Kidney (tissue), 22 donors: ENCODE measurements at places on chromosomes 2 and 18.

DNA sequence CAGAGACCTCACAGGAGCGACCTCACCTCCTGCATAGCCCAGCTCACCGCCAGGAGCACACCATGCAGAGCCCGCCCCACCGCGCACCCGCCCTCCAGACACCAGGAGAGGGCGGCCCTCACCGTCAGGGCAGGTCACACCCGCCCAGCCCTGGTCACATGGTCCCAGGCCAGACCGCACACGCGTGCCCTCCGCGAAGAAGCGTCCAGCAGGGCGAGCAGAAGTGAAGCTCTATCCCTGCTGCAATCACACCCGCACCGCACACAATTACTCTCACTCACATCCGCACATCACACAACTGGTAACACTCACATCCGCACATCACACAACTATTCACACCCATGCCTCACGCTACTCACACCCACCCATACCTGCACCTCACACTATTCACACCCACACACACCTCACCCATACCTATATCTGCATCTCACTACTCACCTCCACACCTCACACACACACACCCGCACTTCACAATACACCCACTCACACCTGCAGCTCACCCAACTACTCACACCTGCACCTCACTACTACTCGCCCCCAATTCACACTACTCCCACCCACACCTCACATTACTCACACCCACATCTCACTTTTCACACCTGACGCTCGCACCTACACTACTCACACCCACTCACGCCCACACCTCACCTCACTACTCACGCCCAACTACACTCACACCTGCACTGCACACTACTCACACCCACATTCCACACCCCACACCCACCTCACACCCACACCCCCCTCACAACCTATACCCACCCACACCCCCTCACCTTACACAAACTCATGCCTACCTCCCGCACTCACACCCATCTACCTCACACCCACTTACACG lies 242.0 kb downstream of the HDAC4 start:
- peak; percentile 38 for DNase-seq

DNA sequence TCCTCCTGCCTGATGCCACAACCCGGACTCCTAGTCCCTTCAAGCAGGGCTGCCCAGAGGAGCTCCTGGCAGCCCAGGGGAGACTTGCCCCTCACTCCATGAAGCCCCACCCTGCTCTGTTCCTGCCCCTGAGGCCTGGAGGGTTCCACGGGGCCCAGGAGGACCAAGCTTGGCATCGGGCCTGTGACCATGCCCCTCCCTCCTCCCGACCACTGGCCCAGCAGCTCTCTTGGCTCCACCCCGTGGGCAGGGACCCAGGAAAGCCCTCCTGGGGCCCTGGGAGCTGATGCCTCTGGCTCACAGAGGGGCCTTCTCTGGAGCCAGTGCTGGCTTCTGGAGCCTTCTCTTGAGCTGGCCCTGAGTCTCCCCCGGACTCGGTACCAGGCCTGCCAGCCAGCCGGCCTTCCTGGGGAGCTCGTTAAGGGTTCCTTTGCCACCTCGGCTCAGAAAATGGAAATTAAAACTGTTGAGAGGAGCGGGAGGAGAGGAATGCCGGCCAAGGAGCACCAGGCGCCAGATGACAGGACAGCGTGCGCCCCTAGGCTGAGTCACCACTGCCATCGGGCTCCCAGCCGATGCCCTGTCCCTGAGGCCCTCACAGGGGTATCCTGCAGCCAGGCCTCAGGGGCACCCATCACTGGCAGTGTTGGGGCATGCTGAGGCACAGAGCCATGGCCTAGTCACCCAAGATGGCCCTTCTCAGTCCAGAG lies 40.6 kb upstream of the SNED1 start:
- peak; percentile 45 for DNase-seq

DNA sequence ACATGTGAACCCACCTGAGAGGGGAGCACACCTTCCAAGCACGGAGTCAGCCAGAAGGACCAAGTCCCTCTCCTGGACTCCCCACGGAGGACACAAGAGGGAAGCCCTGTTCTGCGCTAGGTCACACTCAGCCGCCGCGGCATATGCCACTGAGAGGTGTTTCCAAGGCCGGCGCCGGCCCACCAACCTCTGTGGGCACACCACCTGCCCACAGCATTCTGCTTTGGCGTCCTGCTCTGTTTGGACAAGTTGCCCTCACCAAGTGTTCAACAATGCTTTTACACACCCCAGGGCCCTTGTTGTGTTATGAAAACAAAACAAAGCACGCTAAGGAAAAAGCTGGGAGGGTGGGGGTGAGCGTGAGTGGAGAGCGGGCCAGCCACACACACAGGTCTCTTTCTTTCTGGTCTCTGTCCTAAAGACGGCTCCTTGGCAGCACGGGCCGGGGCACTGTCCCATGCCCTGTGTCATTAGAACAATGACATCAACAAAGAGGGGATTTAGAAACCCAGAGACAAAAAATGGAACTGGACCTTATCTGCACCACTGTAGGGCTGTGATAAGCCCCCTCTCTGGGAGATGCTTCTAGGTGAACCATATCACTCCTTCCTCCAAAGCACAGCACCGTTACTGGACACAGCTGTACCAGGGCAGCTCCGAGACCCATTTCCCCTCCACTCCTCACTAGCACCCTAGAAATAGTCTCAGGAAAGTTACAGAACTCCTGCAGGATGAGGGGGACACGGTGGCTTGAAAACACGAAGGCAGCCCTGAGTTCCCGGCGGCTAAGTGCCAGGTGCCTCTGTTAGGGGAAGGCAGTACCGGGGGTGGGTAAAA lies 17.0 kb downstream of the SMAD7 start:
- DNase-seq = no peak

DNA sequence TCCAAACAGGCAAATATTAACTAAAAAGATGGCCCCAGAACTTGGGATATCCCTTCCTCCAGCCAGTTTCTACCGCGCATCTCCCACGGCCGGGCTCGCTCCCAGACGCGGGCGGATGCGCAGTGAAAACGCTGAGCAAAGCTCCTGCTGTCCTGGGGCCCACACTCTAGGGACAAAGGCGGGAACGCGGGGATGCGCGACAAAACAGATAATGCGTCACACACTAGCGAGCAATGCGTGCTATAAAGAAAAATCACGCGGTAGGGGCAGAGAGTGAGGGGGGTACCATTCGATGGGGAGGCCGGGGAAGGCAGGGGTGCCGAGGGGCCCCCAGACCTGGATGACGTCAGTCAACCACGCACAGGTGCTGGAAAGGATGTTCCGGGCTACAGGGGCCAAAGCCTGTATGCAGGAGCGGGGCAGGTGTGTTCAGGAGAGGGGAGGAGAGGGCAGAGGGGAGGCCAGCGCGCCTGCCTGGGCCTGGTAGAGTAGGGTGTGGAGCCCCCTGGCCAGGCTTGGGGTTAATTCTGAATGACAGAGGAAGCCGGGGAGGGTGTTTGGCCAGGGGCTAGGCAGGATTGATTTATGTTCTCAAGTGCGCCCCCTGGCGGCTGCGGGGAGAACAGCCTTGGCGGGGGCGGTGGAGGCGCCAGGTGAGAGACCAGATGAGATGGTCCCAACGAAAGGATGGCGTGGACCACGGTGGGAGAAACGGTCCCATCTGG lies 14.9 kb upstream of the ITM2C start:
- no peak for DNase-seq

- DNase-seq = no peak
Measured at GRCh38 chr2:225052703-225053102, 10.4 kb upstream of the DOCK10 start.

DNA sequence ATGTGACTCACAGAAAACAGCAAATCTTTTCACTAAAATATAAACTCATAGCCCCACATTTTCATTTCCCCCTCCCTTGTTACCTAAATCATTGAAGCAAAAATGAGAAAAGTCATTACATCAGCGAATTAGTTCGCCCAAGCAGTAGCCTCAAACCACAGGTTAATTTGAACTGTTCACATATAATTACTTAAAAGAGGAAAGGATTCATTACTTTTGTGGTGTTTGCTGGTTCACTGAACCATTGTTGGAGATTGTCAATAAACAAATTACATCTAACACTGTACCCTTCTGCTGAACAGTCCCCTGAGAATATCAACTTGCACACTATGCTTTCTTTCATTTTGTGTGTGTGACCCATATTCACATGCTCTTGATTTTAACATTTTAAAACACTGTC lies 238.7 kb downstream of the ERBB4 start:
- no peak for DNase-seq

- DNase-seq = no peak
Measured at GRCh38 chr18:6976935-6977334, 140.7 kb downstream of the LAMA1 start.

DNA sequence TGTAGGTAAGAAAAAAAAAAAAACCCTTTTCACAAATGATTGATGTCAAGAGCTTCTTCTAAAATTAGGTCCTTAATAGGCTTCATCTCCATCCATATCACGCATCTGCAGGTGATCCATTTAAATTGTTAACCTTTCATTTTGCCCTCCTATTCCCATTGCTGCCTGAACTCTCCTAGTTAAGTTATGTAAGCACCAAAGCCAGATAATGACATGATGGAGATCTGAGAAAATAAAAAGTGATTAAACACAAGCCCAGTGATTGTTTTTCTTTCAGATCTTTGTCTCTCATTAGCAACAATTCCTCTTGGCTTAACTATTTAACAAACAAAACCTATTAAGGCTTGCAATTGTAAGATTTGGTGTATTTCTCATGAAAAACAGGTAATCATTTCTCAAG lies 20.0 kb downstream of the LANCL1 start:
- DNase-seq = no peak

DNA sequence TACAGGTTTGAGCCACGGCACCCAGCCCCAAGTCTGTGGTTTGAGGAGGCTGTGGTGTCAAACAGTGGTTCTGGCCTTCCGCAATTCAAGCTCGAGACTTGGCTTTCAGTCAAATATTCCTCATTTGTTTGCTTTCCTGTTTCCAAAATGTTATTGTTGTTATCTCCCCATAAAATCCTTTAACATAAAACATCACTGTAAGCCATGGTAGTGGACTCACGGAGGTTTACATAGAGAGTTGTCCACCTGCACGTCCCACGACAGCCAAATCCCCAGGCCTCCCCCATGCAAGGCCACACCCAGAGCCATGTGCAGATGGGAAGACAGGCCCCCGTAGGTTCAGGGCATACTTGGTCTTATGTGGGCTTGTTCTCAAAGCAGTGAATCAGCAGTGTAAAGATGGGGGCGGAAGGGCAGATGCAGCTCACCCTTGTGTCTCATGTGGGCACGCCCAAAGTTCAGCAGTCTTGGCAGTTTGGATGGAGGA lies 18.9 kb upstream of the ST3GAL5 start:
- DNase-seq = no peak

DNA sequence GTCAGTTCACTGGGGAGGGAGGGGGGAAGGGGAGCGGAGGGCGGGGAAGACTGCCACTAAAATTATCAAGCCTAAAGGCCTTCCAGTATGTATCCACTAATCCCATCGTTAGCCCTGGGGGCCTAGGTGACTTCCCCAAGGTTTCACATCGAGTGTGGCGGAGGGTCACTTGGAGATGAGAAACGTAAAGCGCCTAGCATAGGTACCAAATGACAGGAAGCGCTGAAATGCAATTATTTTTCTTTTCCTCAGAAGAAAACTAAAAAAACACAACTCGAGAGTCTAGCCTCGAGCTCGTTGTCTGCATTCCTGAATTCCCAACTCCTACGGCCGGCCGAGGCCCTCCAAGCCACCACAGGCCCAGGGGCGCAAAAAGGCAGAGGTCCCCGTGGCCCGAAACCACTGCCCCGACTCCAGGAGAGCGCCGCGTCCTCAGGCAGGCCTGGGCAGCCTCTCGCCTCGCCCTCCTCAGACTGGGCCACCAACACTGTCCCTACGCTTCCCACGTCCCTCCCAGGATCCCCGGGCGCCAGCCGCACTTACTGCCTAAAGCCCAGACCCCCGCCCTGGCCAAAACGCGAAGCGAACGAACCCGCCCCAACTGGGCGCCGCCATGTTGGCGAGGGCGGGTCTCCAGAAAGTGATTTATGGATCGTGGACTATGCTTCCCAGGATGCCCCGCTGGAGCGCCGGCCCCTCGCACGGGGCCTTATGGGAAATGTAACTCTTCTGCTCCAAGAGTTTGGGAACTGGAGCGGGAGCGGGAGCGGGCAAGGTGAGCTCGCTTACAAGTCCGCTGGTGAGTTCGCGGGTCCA lies at the start of gene USP40:
Gene USP40 (minus strand): TSS at position 642 of the 816 bp plus-strand sequence. CDS start 1,228 bp downstream, outside the sequence.
- peak; percentile 98 for DNase-seq

DNA sequence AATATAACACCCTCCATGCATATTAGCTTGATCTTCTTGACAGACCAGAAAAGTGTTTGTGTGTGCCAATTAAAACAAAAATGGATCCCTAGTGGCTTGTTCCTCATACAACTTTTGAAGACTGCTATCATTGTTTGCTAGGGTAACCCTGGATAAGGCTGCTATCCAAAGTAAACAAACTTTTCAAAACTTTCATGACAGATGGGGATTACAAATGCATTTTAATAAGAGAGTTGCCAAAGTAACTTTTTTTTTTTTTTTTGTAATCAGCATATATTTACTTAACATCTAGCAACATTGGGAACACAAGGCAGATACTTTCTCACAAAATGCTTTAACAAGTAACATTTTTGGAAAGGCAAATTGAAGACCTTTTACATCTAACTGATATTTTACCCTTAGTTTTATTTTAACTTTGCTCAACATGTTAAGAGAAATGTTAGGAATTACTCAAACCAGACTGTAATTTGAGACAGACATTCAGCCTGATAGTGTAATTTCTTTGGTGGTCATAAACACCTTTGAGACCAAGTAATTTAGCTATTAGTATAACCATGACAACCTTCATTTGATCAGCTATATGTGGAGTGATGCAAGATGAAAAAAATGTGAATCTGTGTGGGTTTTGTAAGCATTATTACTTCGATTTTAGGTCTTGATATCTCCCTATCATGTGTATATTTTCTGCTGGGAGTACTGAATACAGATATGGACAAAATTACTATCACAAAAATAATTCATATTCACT lies 300.9 kb downstream of the ARHGAP15 start:
- no peak for DNase-seq

- DNase-seq = peak; percentile 56
Measured at GRCh38 chr2:43542285-43542933, 53.4 kb downstream of the THADA start.

DNA sequence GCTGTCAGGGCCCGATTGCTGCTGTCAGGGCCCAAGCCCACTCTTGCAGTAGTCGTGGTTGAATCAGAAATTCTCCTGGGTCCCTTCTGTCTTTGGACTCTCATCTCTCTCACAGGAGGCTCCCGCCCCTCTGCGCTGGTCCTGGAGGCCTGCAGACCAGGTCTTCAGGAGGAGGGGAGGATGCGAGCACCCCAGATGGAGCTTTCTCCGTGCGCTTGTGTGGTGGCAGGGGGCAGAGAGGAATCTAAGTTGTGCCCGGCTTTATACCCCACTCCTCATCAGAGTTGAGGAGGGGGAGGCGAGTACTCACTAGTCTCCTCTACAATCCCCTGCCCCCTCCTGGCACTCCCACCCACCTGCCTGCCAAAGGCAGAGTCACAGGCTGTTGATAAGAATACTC lies 10.4 kb downstream of the EN1 start:
- DNase-seq = no peak

- DNase-seq = no peak
Measured at GRCh38 chr2:215293879-215294278, 18.0 kb upstream of the ATIC start.

DNA sequence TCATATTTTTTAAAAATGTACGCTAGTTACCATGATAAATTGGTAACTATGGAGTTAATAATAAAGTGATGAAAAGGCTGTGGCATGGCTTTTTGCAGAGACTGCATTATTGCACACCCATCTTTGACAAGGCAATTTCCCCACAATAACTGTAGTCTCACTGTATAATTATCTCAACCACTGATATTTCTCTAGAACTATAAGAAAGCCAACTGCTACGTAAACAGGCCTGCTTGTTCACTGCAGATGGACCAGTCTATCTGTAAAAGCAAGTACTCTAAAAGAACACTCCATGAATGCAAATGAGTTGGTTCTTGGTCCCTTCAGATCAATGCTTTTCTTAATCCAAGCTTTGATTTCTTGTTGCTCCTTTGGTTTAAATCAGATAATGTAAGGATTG lies 218.7 kb downstream of the RBM43 start:
- no peak for DNase-seq
